Retina (tissue), 1 donor: ENCODE measurements at places on chromosomes 1 and 21.
A peak's percentile ranks its signal among the peaks of the same experiment; 100 is the strongest.

- DNase-seq: no peak
Observed at GRCh38 chr1:37009521-37009920, 24.8 kb downstream of the GRIK3 start.

DNA sequence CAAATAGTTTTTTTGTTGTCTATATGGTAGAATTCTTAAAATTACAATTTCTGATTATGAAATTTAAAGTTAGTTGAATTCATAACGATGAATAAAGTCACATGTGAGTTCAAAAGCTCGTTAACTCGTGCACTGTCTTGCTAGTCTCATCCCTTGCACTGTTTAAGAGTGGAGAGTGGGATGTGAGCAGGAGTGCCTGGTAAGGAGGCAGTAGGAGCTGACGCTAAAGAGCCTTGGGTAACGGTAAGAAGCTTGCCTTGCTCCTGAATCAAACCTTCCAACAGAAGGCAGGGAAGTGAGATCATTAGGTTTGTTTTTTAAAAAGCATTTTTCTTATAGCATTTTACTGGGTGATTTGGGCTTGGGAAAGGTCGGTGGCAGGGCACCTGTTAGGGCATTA is 2.3 kb upstream of the FASLG start:
- no peak for DNase-seq

- peak; percentile 84 for DNase-seq
Observed at GRCh38 chr1:13699936-13700520, at the start of gene PRDM2. Gene PRDM2 (plus strand): TSS chr1:13700188. CDS start chr1:13715606, 15,418 bp downstream.

- DNase-seq: no peak
Observed at GRCh38 chr1:184620469-184620868, 134.2 kb downstream of the EDEM3 start.

- DNase-seq: peak; percentile 94
Observed at GRCh38 chr1:54121482-54122134, 31.2 kb downstream of the CDCP2 start.

DNA sequence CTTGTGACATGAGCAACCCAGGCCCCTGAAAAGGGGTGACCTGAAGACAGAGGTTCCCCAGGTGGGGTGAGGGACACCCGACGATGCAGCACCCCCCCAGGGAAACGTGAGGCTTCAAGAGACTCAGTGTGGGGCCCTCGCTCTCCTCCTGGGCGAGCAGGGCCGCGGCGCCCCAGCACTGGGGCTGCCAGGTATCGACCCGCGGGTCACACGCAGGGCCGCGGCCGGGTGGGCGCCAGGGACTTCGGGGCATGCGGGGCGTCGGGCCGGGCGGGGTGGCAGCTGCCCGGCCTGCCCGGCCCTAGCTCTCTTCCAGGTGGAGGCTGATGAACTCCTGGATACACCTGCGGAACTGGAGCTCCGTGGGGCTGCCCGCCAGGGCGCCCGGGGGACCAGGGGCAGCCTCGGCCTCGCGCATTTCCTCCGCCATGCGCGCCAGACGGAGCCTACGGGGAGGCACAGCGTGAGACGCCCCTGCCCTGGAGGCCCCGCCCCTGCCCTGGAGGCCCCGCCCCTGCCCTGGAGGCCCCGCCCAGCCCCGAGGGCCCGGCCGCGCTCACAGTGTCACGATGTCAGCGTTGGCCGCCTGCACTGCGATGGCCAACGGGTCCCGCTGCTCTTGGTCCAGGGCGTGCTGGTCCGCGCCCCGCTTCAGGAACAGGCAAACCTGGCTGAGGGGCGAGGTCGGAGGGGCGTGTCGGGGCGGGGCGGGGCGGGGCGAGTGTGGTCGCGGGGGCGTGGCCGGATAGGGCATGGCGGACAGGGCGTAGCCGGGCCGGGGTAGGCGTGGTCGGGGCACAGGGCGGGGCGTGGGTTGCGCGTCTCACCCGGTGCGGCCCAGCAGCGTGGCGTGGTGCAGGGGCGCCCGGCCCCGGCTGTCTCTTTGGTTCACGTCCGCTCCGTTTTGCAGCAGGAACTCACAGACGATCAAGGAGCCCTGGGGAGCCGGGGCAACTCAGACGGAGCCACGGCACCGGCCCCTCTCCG is 13.3 kb downstream of the SCNN1D start:
- no peak for DNase-seq

DNA sequence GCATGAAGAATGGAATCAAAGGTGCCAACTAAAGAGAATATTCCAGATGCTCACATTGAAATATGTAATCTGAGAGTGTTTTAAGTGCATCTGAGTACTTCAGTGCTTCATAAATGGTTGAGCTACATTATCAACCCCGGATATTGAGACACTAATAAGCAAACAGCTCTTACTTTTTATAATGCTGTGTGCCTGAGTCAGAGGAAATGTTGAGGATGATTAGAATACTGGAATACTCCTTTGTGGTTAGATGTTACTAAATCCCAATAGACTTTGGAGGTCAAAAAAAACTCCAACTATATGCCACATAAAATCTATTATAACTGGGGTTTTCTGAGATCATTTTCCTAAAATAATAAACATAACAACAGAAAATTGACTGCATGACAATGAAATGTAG is 12.5 kb upstream of the KCNA3 start:
- DNase-seq: no peak

DNA sequence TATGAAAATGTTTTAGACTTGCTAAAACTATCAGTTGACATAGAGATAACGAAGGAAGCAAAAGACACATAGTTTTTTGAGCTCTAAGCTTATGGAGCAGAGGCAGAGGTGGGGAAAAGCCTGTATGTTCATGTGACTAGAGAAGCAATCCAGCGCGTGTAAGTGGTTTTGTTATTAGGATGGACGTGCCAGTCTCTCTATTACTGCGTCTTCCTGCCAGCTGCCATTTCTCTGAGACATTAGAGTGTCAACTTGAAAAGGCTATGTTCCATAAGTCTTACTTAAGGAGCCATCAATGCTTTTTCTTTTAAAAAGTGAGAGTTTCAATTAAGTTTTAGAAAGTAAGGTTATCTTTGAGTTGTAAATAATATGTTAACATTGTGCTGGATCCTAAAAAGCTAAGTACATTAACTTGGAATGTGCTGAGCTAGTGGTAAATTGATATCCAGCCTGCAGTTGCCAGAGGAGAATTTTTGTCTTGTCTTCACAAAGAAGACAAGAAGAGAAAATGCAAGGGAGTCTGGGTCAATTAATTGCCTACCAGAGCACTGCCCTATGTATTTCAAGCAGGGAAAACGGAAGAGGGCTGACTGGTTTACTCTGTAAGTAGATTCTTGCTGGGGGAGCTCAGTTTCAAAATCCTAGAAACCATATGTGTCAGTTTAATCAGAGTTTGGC is 161.8 kb upstream of the B3GALT2 start:
- DNase-seq: peak; percentile 62

DNA sequence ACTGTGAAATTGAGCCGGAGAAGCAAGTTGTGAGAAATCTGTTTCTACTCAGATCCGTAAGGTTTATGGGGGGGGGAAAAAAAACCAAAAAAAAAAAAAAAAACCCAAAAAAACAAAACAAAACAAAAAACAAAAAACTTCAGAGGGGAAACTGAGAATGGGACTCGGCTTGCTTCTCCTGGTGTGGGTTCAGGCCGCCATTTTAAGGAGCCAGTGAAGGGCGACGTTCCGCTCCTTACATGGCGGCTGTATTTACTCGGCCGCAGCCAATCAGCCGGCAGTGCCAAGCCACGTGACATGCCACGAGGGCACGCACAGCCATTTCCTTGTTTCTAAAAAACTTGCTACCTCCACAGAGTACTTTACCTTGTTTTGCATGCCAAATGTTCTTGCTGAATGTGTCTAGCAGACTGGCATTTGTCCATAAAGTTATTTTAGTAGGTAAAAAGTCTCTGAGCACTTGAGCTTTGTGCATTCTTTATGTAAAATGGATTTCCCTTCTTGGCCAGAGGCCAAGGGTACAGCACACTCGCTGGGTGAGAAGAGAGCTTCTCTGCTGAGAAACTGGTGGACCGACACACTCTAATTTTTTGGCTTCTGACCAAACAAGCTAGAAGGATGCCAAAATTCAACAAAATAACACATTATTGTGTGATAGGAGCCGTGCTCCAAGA is 101.8 kb downstream of the NFIA start:
- DNase-seq: no peak

- peak; percentile 85 for DNase-seq
Observed at GRCh38 chr1:205849619-205850355, at the start of gene PM20D1. Gene PM20D1 (minus strand): TSS chr1:205850132. CDS start chr1:205850072, 60 bp downstream.

DNA sequence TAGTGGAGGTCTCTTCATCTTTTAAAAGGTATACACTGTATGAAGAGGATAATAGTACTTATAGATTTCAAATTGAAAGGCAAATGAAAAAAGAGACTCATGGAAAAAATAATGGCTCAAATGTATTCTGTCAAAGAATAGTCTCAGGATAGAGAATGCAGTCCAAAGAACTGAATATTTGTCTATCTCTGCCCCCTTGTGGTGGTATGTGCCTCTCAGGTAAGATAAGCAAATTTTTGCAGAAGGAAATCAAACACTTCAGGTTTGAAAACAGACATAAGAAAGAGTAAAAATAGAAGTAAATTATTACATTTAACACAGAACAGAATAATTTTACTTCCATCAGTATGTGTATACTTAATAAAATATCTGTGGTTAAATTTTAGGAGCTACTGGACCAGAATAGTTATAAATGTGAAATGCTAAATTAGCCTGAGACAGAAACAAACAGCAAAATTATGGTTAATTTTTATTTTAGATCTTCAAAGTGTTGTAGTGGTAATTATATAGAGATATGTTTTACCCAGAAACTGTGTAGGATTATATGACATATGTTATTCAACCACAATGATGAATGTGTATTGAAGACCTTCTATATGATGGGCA is 164.4 kb upstream of the PALMD start:
- DNase-seq: peak; percentile 19

DNA sequence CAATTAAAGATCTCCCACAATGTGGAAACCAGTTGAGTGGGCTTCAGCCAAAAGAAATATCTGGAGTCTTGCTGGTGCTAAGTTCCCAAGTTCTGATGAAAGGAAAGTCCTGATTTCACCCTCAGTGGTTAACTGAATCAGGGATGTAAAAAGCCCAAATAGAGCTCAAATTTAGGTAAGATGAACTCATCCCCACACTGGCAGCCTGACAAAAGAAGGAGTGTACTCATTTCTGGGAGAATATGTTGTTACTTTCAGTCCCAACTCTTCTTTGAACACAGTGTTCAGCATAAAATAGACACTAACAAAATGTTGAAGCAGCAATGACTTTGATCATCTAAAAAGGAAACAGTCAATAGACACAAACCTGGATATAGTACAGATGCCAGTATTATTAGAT is 91.7 kb downstream of the CHRM3 start:
- DNase-seq: no peak

- DNase-seq: no peak
Observed at GRCh38 chr1:167631386-167631935, 1.4 kb downstream of the RCSD1 start.

GRCh38 chr21:45558044-45558721 is 15.9 kb upstream of the SLC19A1 start:
- no peak for DNase-seq

DNA sequence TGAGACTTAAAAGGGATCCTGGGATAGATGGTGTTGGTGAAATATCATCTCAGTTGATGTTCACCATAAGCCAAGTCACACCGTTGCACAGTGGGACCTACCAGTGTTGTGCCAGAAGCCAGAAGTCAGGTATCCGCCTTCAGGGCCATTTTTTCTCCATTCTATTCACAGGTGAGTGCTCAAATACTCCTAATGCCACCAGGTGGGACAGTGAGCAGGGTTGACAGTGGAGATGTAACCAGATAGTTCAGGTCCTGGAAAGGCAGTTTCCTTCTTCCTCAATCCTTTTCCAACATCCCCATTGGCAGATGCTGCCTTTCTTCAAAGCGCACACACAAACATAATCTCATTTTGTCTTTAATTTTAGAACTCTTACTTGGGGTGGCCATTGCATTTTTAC is 11.6 kb downstream of the CD160 start:
- no peak for DNase-seq

- no peak for DNase-seq
Observed at GRCh38 chr1:180724055-180724454, 92.2 kb downstream of the XPR1 start.

- DNase-seq: no peak
Observed at GRCh38 chr1:49297783-49298182, 521.1 kb upstream of the BEND5 start.

DNA sequence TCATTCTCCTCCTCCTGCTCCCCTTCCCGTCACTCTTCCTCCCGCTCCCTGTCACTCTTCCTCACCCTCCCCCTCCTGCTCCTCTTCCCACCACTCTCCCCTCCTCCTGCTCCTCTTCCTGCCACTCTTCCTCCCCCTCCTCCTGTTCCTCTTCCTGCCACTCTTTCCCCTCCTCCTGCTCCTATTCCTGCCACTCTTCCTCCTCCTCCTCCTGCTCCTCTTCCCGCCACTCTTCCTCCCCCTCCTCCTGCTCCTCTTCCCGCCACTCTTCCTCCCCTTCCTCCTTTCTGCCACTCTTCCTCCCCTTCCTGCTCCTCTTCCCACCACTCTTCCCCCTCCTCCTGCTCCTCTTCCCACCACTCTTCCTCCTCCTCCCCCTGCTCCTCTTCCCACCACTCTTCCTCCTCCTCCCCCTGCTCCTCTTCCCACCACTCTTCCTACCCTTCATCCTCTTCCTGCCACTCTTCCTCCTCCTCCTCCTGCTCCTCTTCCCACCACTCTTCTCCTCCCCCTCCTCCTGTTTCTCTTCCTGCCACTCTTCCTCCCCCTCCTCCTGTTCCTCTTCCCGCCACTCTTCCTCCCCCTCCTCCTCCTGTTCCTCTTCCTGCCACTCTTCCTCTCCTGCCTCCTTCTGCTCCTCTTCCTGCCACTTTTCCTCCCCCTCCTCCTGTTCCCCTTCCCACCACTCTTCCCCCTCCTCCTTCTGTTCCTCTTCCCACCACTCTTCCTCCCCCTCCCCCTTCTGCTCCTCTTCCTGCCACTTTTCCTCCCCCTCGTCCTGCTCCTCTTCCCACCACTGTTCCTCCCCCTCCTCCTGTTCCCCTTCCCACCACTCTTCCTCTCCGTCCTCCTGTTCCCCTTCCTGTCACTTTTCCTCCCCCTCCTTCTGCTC is 28.7 kb upstream of the ARTN start:
- DNase-seq: no peak

GRCh38 chr1:31497601-31498000 is 78.7 kb upstream of the TINAGL1 start:
- DNase-seq: no peak

DNA sequence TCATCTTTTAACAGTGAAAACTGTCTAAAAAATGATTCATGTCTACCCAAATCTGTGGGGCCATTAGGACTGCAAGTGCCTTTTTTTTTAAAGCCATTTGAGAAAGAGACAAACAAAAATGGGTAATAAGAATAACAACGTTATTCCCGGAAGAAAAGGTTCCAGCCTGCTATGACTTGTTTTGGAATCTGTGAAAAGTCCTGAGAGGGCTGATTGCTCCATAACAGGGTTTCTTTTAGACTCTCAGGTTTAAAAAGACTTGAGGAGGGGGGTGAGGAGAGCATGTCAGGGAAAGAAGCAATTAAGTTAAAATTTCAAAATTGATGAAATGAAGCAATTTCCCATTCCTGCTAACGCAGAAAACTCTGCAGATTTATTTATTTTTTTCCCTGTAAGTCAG is 56.4 kb downstream of the CACHD1 start:
- DNase-seq: no peak

GRCh38 chr21:42834726-42835191 is 44.6 kb downstream of the WDR4 start:
- no peak for DNase-seq

- DNase-seq: no peak
Observed at GRCh38 chr1:204909109-204909508, 38.4 kb downstream of the NFASC start.

- no peak for DNase-seq
Observed at GRCh38 chr21:44998086-44998620, 58.3 kb downstream of the SLX9 start.
